T-cell (primary cell): ENCODE measurements at places on chromosomes 5 and 9. TPM values are rescaled to one million over a fixed set of nuclear protein-coding genes. Genes with fewer than 3 reads are reported as not detected.
A peak's percentile ranks its signal among the peaks of the same experiment; 100 is the strongest.

The OR13D1 gene
- not detected for total RNA-seq

The GPR107 gene
- total RNA-seq: 21.3 TPM

The PCDHGB2 gene
- total RNA-seq: 0.16 TPM

The PCDHGA9 gene
- 0.23 TPM for total RNA-seq

The OR1Q1 gene
- total RNA-seq: not detected

The GRIA1 gene
- not detected for total RNA-seq

The FAM221B gene
- not detected for total RNA-seq

DNA sequence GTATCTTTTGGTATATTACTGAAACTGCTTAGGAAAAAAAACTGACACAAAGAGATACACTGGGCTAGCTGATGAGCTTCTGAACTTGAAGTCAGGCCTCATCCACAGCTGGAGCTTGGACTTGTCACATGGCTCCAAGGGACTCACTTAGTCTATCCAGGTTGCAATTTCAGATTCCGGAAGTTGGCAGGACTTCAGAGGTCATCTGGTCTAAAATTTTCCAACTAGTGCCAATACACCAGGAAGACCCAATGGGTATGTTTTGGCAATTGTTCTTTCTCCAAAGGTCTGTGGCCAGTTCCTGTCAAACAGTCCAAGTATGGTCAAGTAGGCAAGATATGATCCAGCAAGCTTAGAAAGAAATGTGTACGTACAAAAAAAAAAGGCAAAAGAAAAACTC lies 36.7 kb downstream of the MRPS27 start:
- DNase-seq: no peak

GRCh38 chr5:75675783-75676182 lies 41.5 kb downstream of the POC5 start:
- DNase-seq: no peak

GRCh38 chr5:160395111-160395510 lies 4.7 kb downstream of the FAM200C start:
- no peak for DNase-seq

GRCh38 chr9:90801973-90802322 lies 329 bp downstream of the SYK start:
- no peak for DNase-seq

- no peak for DNase-seq
Measured at GRCh38 chr9:72141484-72141883, 7.8 kb upstream of the GDA start.

DNA sequence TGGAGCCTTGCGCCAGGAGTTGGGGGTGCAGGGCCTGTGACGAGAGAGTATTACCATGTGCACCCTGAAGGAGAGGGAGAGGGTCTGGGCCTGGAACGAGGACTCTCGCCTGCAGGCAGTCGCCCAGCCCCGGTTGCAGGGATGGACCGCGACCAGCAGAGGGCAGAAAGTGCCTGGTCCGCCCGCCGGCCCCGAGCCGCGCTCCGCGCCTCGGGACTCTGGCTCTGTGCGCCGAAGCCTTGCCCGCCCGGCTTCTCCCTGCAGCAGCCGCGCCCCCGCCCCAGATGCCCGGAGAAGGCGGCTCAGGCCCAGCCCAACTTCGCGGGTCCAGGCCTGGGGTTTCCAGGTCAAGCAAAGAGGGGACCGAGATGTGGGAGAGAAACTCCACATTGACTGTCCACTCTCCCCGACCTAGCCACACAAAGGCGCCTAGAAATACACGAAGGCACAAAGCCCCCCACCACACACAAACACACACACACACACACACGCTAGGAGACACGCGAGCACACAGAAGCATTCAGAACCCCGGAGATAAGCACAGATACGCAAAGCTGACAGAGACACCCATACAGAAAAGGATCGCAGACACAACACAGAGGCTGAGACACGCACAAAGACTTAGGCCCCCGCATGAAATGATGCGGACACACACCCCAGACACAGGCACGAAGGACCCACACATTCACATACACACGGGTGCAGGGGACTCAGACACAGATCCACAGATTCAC lies 2.0 kb upstream of the LMX1B start:
- peak; percentile 55 for DNase-seq

DNA sequence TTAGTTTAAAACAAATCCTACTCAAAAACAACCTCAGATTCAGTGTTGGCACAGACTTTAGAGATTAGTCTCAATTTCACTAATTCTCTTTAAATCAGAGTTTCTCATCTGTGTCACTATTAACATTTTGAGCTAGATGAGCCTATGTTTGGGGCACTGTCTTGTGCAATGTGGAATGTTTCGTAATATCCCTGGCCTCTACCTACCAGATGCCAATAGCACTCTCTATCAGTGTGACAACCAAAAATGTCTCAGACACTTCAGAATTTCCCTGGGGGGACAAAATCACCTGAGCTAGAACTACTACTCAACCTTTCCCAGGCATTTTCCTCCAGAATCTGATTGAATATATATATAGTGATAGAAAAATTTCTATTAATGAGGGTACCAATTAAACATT lies 465.2 kb upstream of the RGMB start:
- DNase-seq: no peak

DNA sequence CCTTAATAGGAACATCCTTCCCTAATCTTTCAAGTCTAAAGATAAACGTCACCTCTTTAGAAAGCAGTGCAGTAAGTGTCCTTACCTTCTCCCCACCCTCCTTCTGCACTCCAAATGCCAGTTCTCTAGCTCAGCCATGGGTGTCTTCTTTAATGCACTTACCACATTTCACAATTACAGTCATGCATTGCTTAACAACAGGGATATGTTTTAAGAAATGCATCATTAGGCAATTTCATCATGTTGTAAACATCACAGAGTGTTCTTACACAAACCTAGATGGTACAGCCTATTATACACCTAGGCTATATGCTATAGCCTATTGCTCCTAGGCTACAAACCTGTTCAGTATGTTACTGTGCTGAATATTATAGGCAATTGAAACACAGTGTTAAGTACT lies 91.2 kb downstream of the RFX3 start:
- DNase-seq: no peak

GRCh38 chr5:116577064-116577788 lies 2.6 kb upstream of the SEMA6A start:
- DNase-seq: no peak

DNA sequence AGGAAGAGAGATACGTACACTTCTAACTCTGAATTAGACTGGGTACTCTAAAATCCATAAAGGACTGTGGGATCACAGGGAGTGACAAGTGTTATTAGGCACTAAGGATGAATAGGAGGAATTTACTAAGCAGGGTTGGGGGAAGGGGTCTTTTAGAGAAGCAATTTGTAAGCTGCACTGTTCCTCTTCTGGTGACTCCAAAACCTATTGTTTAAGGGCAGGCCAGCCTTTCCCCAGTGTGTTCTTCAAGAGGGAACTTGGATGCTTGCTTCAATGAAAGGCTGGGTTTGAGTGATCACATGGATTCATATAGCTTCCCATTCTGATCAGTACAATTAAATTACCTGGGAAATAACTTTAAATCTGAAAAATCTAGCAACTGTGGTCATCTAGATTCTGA lies 71.8 kb downstream of the STX17 start:
- no peak for DNase-seq

DNA sequence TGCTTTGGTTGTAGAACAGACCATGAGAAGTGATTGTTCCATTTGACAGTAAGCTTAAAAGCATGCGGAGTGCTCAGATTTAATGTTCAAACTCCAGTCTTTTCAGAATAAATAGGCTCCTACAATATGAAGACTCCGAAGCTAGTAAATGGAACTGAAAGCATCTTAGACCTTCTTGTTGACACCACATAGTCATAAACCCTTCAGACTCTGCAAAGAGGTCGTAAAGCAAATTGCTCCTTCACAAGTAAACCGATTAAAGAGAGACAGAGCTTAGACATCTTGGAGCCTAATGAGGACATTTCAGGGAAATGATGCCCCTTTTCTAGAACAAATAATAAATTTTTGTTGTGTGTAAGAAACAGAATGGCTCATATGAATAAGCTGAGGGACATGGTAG lies 511.0 kb upstream of the RIOK2 start:
- no peak for DNase-seq

GRCh38 chr5:1763548-1763911 lies 36.1 kb downstream of the MRPL36 start:
- peak; percentile 14 for DNase-seq
